ENCODE measurements at places on chromosomes 3 and 15. TPM values are rescaled to one million over a fixed set of nuclear protein-coding genes. Genes with fewer than 3 reads are reported as not detected.
A peak's percentile ranks its signal among the peaks of the same experiment; 100 is the strongest.

DNA sequence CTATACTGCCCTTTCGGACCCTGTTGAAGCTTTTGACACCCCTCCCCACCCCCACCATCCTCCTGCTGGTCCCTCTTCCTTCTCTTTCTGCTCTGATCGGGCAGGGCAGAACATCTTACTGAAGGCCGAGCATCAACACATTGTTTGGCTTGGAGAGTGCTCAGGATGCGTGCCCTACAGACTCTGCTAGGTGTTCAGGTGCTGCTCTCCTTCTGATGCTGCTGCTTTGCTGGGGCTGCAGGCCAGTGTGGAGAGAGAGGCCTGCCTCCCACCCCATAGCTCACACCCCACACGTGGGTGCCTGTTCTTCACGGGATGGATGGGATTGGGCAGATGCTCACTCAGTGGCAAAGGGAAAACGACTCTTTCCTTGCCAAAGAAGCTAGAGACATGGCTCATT, 89.8 kb upstream of the ONECUT1 start:
- H3K27me3 ChIP-seq, result peaks cover 12% of the 10 kb centered on the region
- H3K27ac ChIP-seq, result no peak overlapping the region
- DNase-seq, result no peak
- no peaks in the 10 kb centered on the region for H3K4me1 ChIP-seq

- no peak overlapping the region for H3K4me3 ChIP-seq
- DNase-seq, result no peak
- peaks cover 8% of the 10 kb centered on the region for H3K27me3 ChIP-seq
- no peaks in the 10 kb centered on the region for H3K36me3 ChIP-seq
- no peaks in the 10 kb centered on the region for H3K4me1 ChIP-seq
These were observed 33.5 kb upstream of the SPATA12 start for GRCh38 chr3:57026944-57027343.

GRCh38 chr15:91689377-91689776, 164.1 kb upstream of the SLCO3A1 start:
- DNase-seq, result no peak
- no peak overlapping the region for H3K4me3 ChIP-seq
- H3K4me1 ChIP-seq, result no peaks in the 10 kb centered on the region

- DNase-seq, result no peak
- H3K27ac ChIP-seq, result no peak overlapping the region
- H3K27me3 ChIP-seq, result no peaks in the 10 kb centered on the region
- H3K4me3 ChIP-seq, result no peak overlapping the region
- H3K36me3 ChIP-seq, result no peaks in the 10 kb centered on the region
These were observed 70.2 kb downstream of the FMN1 start for GRCh38 chr15:33124279-33124678.

- H3K4me1 ChIP-seq, result no peaks in the 10 kb centered on the region
- H3K27me3 ChIP-seq, result no peaks in the 10 kb centered on the region
- no peak for DNase-seq
- no peak overlapping the region for H3K27ac ChIP-seq
- no peaks in the 10 kb centered on the region for H3K36me3 ChIP-seq
- H3K4me3 ChIP-seq, result no peak overlapping the region
These were observed 351.4 kb downstream of the CNTN3 start for GRCh38 chr3:74263031-74263430.

- H3K27ac ChIP-seq, result no peak overlapping the region
- no peaks in the 10 kb centered on the region for H3K36me3 ChIP-seq
- no peaks in the 10 kb centered on the region for H3K27me3 ChIP-seq
- no peaks in the 10 kb centered on the region for H3K4me1 ChIP-seq
These were observed 347.9 kb upstream of the STAC start for GRCh38 chr3:36032180-36033047.

- peaks cover 14% of the 10 kb centered on the region for H3K27me3 ChIP-seq
- no peak for DNase-seq
- H3K36me3 ChIP-seq, result no peaks in the 10 kb centered on the region
These were observed 11.2 kb upstream of the FAM174B start for GRCh38 chr15:92666780-92667179.

ZMYND10 gene
- total RNA-seq, result 2.4 TPM

LSMEM2 gene
- not detected for total RNA-seq

GRCh38 chr15:26223720-26224119, 360.6 kb upstream of the ATP10A start:
- H3K4me3 ChIP-seq, result no peak overlapping the region
- H3K27ac ChIP-seq, result no peak overlapping the region
- H3K4me1 ChIP-seq, result no peaks in the 10 kb centered on the region
- no peaks in the 10 kb centered on the region for H3K36me3 ChIP-seq
- DNase-seq, result no peak
- H3K27me3 ChIP-seq, result no peaks in the 10 kb centered on the region

RFT1 gene
- total RNA-seq, result 32.4 TPM

DNA sequence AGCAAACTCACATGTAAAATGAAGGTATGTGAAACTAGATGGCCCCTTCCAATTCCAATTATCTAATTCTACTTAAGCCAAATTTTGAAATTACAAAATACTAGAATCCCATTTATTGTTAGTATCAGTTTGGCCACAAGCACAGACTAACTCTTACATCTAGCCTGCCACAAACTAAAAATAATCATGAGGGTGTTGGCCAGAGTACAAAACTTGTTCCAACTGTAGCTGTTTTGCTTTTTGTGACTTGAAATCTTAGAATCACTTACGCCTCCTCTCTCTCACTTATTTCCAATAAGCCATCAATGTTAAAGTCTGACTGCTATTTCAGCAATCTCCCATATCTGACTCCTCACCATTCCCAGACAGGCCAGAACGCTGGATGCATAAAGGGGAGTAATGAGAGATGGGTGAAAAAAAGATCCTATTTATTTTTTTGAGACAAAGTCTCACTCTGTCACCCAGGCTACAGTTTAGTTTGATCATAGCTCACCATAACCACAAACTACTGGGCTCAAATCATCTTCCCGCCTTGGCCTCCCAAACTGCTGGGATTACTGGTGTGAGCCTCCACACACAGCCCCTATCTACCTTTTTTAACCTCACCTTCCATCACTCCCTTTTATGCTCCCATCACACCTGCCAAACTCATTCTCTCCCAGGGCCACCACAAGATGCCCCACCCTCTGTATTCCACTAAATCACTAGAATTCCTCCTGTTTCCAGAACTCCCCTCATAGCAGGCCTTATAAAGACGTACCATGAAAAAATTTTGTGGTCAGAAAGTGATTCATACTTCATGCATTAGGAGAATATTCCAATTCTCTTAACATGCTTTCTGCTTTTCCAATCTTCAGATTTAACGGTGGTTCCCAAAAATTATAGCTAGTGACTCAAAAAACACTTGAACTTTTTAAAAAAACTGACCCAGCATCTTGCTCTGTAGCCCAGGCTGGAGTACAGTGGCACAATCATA, 36.5 kb downstream of the ATOSA start:
- H3K36me3 ChIP-seq, result peaks cover 18% of the 10 kb centered on the region
- H3K27me3 ChIP-seq, result no peaks in the 10 kb centered on the region
- no peak for DNase-seq

DNA sequence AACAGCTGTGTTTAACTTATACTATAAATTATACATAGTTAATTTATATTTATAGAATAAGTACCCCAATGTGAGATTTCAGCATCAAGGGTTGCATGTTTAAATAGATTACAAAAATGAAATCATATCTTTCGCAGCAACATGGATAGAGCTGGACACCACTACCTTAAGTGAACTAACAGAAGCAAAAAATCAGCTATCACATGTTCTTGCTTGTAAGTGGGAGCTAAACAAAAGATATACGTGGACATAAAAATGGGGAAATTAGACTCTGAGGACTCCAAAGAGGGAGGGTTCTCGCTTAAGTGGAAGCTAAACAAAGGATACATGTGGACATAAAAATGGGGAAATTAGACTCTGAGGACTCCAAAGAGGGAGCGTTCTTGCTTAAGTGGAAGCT, 626.5 kb upstream of the DPPA4 start:
- H3K4me3 ChIP-seq, result no peak overlapping the region
- no peak overlapping the region for H3K27ac ChIP-seq
- no peaks in the 10 kb centered on the region for H3K27me3 ChIP-seq
- no peaks in the 10 kb centered on the region for H3K4me1 ChIP-seq
- H3K36me3 ChIP-seq, result no peaks in the 10 kb centered on the region

DNA sequence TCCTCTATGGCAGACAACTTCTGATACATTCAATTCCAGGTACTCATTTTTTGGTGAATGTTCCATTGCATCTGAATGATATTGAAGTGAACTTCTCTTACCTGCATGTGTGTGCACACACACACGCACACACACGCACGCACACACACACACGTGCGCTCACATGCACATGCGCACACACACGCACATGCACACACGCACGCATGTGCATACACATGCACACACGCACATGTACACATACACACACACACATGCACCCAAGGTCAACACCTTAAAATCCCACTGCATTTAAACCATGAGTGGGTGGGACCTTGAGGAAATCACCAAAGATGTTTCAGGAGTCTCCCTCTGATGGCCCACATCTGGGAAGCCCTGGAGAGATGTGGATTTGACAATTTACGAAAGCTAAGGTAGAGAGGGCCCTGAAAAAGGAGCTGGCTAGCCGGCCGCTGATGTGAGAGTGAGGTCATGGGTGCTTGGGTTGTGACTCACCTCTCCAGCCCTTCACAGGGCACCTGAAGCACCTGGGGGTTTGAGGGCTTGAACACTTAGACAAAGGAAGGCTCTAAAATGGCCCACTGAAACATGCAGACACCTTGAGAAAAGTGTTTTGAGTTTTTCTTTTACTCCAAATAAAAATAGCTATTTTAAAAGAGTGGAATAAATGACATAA, 269.1 kb upstream of the LRRFIP2 start:
- H3K36me3 ChIP-seq, result no peaks in the 10 kb centered on the region
- H3K27ac ChIP-seq, result no peak overlapping the region
- H3K4me1 ChIP-seq, result no peaks in the 10 kb centered on the region
- H3K27me3 ChIP-seq, result peaks cover 19% of the 10 kb centered on the region

WNT5A gene
- total RNA-seq, result not detected

DNA sequence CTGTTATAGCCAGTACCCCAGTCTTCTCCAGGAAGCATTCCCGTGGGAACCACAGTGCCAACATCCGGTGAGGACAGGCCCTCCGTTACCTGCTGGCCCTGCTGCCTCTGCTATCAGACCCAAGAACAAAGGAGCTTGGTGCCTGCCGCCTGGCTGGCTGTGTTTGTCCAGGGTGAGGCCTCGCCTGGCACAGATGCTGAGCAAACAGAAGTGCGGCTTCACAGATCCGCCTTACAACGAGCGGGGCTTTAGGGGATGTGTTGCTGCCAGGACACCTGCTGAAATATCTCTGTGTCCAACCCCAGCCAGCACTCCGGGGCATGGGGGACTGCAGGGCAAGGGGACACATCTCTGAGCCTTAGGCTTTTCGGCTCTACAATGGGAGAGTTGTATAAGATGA, 2.2 kb upstream of the EPHB3 start:
- no peak overlapping the region for H3K27ac ChIP-seq
- H3K4me3 ChIP-seq, result no peak overlapping the region
- H3K27me3 ChIP-seq, result peaks cover 68% of the 10 kb centered on the region
- no peak for DNase-seq

GRCh38 chr15:95883064-95883463, 447.4 kb upstream of the NR2F2 start:
- no peak overlapping the region for H3K4me3 ChIP-seq
- H3K4me1 ChIP-seq, result peaks cover 14% of the 10 kb centered on the region
- no peak for DNase-seq
- H3K36me3 ChIP-seq, result no peaks in the 10 kb centered on the region

GRCh38 chr3:158097593-158098308, 8.5 kb downstream of the SHOX2 start:
- H3K4me1 ChIP-seq, result peaks cover 21% of the 10 kb centered on the region
- peak; percentile 84 for DNase-seq
- H3K4me3 ChIP-seq, result peak overlapping the region; percentile 85
- H3K27me3 ChIP-seq, result peaks cover 96% of the 10 kb centered on the region
- peak overlapping the region; percentile 38 for H3K27ac ChIP-seq

ARGFX gene
- total RNA-seq, result not detected

CPLX3 gene
- not detected for total RNA-seq

TEX9 gene
- total RNA-seq, result 0.76 TPM

GRCh38 chr15:85073556-85074194, 92.0 kb downstream of the PDE8A start:
- H3K27me3 ChIP-seq, result no peaks in the 10 kb centered on the region
- peak; percentile 47 for DNase-seq
- H3K4me3 ChIP-seq, result no peak overlapping the region
- H3K4me1 ChIP-seq, result peaks cover 18% of the 10 kb centered on the region
- no peak overlapping the region for H3K27ac ChIP-seq

SLC22A14 gene
- not detected for total RNA-seq

- DNase-seq, result no peak
- H3K36me3 ChIP-seq, result no peaks in the 10 kb centered on the region
- H3K4me3 ChIP-seq, result no peak overlapping the region
- H3K4me1 ChIP-seq, result no peaks in the 10 kb centered on the region
- H3K27me3 ChIP-seq, result no peaks in the 10 kb centered on the region
These were observed 85.2 kb upstream of the ADAMTS17 start for GRCh38 chr15:100426937-100427336.

- peaks cover 50% of the 10 kb centered on the region for H3K27me3 ChIP-seq
- no peaks in the 10 kb centered on the region for H3K4me1 ChIP-seq
These were observed 174.6 kb downstream of the ANXA2 start for GRCh38 chr15:60223176-60223575.

- DNase-seq, result no peak
- H3K4me1 ChIP-seq, result no peaks in the 10 kb centered on the region
- no peak overlapping the region for H3K27ac ChIP-seq
- H3K36me3 ChIP-seq, result no peaks in the 10 kb centered on the region
- peaks cover 5% of the 10 kb centered on the region for H3K27me3 ChIP-seq
- no peak overlapping the region for H3K4me3 ChIP-seq
These were observed 9.3 kb upstream of the SSUH2 start for GRCh38 chr3:8653800-8654408.

- no peak for DNase-seq
- H3K4me1 ChIP-seq, result peaks cover 8% of the 10 kb centered on the region
- H3K36me3 ChIP-seq, result no peaks in the 10 kb centered on the region
These were observed at the start of gene CRABP1 for GRCh38 chr15:78340231-78341056. TSS of gene CRABP1 (plus strand) at chr15:78340353. CDS start at chr15:78340429, 76 bp downstream.

DNA sequence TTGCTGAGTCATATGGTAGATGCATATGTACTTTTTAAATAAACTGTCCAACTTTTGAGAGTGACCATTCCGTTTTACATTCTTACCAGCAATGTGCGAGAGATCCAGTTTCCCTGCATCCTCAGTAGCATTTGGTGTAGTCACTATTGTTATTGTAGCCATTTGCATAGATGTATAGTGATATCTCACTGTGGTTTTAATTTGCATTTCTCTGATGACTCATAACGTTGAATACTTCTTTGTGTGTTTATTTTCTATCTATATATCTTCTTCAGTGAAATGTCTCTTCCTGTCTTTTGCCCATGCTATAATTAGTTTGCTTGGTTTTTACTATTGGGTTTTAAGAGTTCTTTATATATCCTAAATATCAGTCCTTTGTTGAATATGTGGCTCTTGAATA, 255.7 kb upstream of the GRM7 start:
- H3K27me3 ChIP-seq, result no peaks in the 10 kb centered on the region
- H3K27ac ChIP-seq, result no peak overlapping the region
- no peaks in the 10 kb centered on the region for H3K36me3 ChIP-seq
- DNase-seq, result no peak
- no peak overlapping the region for H3K4me3 ChIP-seq

- DNase-seq, result no peak
- H3K4me1 ChIP-seq, result peaks cover 65% of the 10 kb centered on the region
- H3K36me3 ChIP-seq, result peaks cover 39% of the 10 kb centered on the region
- H3K4me3 ChIP-seq, result peak overlapping the region; percentile 93
These were observed 2.6 kb downstream of the LIMD1 start for GRCh38 chr3:45597171-45597570.

ADGRG7 gene
- total RNA-seq, result not detected

All from activated CD8-positive, alpha-beta memory T cell treated with anti-CD3 and anti-CD28 coated beads, Interleukin-2, amount 10 ng/mL, durations not matched to agents 7 days and 5 days (primary cell).